ENCODE measurements at places on chromosomes 6 and 20. TPM values are rescaled to one million over a fixed set of nuclear protein-coding genes. Genes with fewer than 3 reads are reported as not detected.

NFATC2 gene
- 4.3 TPM for total RNA-seq

TTBK1 gene
- total RNA-seq, result 0.18 TPM

SIRPB1 gene
- total RNA-seq, result not detected

FLRT3 gene
- 22.2 TPM for total RNA-seq

MYBL2 gene
- total RNA-seq, result 0.36 TPM

GHRH gene
- not detected for total RNA-seq

VSTM2L gene
- total RNA-seq, result 69.5 TPM

SNRPB gene
- total RNA-seq, result 215 TPM

FAM83C gene
- 0.28 TPM for total RNA-seq

GNL1 gene
- 38.3 TPM for total RNA-seq

LY6G6D gene
- not detected for total RNA-seq

PRPF6 gene
- total RNA-seq, result 60.9 TPM

ARFGEF3 gene
- 80.1 TPM for total RNA-seq
